ENCODE measurements at places on chromosomes 3 and 15. TPM values are rescaled to one million over a fixed set of nuclear protein-coding genes. Genes with fewer than 3 reads are reported as not detected.

Gene SATB1
- 1.1 TPM for total RNA-seq

Gene MUC13
- total RNA-seq: not detected

Gene HTR3D
- total RNA-seq: not detected

Gene SEC11A
- total RNA-seq: 320 TPM

Gene PLSCR4
- total RNA-seq: 7.8 TPM

Gene CCDC191
- 0.39 TPM for total RNA-seq

Gene CSPG4
- 0.32 TPM for total RNA-seq

Gene SNTN
- not detected for total RNA-seq

Gene UROC1
- not detected for total RNA-seq

Gene NDN
- total RNA-seq: 41.2 TPM

GRCh38 chr15:62779036-62779770 lies 263.3 kb upstream of the TPM1 start:
- DNase-seq: peak; percentile 86

DNA sequence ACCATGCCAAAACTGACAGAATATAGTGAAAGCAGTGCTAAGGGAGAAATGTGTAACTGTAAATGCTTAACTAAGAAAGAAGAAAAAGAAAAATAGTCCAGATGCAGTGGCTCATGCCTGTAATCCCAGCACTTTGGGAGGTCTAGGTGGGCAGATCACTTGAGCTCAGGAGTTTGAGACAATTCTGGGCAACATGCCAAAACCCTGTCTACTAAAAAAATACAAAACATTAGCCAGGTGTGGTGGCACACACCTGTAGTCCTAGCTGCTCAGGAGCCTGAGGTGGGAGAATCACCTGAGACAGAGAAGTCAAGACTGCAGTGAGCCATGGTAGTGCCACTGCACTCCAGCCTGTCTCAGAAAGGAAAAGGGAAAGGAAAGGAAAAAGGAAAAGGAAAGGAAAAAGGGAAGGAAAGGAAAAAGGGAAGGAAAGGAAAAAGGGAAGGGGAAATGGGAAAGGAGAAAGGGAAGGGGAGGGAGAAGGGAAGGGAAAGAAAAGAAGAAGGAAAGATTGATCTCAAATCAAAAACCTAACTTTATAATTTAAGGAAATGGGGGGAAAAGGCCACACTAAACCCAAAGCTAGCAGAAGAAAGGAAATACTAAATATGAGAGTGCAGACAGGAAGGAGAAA lies 20.3 kb downstream of the C3orf33 start:
- DNase-seq: no peak

DNA sequence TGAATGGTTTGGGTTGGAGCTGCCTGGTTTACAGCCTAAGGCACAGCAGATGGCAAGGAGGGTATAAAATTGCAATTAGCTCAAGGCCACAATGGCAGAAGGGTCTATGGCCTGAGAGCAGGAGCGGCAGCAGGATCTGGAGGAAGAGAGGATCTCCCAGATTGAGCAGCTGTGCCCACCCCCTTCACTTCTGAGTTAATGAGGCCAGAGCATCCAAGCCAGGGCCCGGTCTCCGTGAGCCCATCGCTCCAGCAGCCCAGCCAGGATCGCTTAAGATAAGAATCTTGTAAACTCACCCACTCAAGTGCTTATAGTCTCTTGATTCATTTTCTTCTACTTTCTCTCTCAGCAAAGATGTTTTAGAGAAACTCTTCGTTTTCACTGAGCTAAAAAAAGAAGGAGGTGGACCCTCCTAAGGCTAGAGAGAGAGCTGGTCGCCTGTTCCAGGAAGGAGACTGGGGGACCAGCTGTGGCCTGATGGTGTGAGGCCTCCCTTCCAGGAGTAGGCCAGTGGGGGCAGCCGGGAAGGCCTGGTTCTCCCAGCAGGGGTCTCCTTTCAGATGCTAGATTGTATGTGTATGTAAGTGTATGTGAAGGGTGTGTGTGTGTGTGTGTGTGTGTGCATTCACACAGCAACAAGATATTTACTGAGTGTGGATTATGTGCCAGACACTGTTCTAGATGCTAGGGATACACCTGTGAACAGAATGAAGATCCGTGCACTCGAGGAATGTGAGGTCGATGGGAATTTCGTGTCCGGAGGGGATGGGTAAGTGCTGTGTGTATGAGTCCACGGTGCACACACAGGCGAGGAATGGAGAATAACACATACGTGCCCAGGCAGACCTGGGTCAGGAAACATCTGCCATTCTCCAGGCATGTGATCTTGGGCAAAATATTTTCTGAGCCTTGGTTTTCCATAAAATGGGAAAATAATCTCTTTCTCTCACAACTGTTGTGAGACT lies 18.6 kb downstream of the MAGEF1 start:
- no peak for DNase-seq

GRCh38 chr3:195806916-195807231 lies 4.9 kb downstream of the MUC4 start:
- DNase-seq: no peak

DNA sequence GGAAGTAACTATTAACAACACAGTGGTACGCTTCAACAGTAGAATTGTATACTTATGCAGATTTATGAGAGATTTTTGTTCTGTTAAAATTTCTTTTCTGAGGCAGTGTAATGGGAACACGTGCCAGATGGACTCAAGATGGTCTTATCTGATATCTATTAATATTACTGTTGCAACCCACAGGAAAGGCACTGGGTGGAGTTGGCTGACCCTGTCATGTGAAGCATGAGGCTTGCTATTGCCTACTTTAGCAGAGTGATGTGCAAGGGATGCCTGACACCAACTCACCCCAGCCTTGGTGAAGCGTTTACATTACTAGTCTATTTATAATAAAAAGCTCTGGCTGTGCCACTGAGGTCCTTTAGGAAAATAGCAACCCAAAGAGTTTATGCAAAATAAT lies 19.8 kb upstream of the ARNT2 start:
- no peak for DNase-seq

DNA sequence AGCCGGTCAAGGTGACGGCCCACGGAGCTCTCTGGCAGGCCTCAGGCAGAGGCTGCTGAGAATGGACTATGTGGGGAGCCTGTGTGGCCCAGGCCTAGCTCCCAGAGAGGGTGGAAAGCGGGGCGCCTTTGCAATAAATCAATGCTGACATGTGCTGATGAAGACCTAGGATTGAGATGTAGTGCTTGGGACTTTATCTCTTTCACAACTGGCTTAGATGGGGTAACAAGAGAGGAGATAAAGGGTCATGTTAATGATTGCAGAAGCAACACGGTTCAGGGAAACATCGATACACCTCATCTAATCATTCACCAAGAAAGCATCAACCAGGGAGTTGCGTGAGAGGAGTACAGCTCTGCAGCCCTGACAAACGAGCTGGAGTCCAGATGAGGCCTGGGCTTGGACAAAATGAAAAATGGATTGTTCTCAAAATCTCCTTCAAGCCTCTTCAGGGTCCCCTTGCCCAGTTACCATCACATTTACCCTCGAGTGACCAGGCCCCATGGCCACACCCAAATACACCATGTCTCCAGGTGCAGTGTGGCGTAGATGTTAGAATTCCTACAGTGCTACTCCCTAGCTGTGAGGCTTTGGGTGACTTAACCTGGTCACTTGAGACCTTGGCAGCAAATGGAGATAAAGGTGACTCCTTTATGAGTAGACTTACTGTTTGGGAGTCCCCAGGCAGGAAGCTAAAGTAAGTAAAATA lies 146.4 kb upstream of the LIPC start:
- no peak for DNase-seq

DNA sequence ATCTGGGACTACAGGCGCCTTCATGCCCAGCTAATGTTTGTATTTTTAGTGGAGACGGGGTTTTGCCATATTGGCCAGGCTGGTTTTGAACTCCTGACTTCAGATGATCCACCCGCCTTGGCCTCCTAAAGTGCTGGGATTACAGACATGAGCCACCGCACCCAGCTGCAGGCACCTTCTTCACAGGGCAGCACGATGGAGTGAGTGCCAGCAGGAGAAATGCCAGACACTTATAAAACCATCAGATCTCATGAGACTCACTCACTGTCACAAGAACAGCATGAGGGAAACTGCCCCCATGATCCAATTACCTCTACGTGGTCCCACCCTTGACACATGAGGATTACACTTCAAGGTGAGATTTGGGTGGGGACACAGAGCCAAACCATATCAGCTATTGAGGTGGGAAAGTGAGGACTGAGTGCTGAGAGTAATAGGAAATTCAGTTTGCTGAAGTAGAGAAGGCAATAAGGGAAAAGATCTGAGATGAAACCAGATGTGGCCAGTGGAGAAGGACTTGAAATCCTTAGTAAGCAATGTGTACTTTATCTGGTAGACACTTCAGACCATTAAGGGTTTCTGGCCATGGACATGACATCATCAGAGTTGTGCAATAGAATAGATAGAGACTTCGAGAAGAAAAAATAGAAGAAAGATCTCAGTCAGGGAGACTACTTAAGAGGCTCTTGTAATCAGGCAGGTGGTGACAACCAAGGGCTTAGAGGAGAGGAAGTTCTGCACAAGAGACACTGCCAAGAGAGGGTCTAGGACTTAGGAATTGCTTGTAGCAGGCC lies 18.1 kb upstream of the ATP13A5 start:
- DNase-seq: no peak

- DNase-seq: no peak
Measured at GRCh38 chr15:63301088-63301487, 23.7 kb downstream of the APH1B start.

DNA sequence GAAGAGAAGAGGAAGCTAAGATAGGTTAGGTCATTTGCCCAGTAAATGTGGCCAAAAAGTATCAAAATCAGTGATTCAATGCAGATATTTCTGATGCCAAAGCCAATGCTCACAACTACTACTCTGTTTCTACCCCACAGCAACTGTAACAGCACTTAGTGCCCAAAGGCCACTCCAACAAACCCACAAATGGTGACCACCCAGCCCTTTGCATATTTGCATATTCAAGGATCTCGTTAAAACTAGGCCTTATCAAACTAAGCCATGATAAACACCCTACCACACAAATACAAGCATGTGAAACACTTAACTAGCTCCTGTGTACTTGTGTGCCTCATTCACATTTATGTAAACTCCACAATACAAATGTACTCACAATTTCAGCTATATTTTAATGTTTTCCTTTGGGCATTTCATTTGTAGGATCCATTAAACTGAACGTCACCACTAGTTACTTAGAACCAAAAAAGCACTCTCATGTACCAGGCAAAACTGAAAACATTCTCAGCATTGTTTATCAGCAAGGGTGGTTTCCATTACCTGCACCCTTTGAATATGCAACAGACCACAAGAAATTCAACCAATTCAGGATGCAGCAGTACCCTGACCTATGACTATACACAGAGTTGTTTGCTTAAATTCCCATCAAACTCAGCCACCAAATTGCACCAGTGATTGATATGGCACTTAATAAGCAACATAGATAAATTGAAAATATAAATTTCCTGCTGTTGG lies 111.2 kb upstream of the STT3B start:
- no peak for DNase-seq

DNA sequence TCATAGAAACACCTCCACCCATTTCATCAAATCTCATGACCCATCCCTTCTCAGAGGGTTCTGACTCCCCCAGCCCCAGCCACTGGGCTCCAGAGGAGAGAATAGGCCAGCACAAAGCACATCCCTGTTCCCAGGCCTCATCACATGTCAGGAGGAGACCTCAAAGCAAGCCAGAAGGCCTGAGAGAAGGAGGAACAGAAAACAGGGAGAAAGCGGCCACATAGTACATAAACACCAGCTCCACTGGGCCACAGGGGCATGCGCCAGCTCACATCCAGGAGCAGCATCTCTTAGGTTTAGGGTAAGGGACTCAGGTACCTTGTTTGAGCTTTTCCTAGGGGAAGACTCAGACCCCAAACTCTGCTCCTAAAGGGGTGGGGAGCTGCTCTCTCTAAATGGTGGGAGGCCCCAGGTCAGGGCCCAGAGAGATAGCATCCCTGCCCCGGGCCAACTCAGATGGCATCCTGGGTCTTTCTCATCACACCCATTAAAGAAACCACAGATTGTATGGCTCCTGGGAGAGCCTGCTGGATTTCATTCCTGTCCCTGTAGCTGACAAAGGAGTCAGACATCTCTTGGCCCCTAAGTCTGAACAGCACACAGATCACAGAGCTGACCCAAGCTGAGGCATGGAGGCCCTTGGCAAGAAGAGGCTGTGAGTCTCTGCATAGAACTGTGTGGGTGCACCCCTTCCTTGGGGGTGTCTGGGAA lies 2.5 kb downstream of the SHF start:
- no peak for DNase-seq

- no peak for DNase-seq
Measured at GRCh38 chr3:40763807-40764206, 239.0 kb downstream of the ZNF621 start.

Data from SJSA1 (cell line).